ENCODE measurements at places on chromosomes 13 and 19.

- DNase-seq = no peak
Measured at GRCh38 chr13:106533101-106533942, 2.1 kb downstream of the EFNB2 start.

DNA sequence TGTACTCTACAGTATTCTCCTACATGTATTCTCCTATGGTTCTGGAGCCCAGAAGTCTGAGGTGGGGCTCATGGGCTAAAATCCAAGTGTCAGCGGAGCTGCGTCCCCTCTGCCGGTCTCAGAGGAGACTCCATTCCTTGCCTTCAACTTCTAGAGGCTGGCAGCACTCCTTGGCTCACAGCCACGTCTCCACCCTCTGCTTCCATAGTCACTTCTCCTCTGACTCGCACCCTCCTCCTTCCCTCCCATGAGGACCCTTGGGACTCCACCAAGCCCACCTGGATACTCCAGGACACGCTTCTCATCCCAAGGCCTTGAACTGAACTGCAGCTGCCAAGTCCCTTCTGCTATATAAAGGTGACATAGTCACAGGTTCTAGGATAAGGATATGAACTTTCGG, 27.8 kb downstream of the DHRS12 start:
- DNase-seq = no peak

DNA sequence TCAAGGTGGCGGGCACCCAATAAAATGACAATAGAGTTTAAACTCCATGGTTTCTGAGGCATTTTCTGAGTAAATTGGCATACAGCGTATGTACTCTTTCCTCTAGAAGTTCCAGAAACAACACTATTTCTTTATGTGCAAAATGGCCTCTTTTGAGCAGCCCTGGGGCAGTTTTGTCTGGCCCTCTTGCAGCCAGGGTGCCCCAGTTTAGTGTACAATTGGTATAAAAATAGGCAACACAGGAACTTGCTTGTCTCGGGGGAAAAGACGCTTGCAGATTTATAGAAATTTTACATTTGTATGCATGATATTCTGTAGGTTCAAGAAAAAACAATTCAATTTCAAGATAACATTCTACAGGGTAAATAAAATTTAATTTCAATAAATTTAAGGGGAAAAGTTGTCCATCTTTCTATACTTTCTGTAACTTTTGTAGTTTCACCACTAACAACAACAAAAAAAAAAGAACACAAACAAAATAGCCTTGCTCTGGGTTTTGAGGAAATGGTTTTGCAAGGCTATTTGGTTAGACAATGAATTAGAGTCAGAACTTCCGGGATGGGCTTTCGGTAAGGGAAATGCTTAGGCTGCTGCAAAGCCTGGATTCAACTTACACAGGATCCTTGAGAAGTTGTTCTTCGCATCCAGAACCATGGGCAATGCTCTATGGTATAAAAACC, 45.3 kb downstream of the LRCH1 start:
- no peak for DNase-seq

GRCh38 chr13:106151056-106151699, 384.3 kb downstream of the EFNB2 start:
- DNase-seq = no peak
